Activated CD4-positive, CD25-positive, alpha-beta regulatory T cell treated with anti-CD3 and anti-CD28 coated beads, Interleukin-2, amount 50 U/mL, for 24 hours (primary cell): ENCODE measurements at places on chromosomes 6 and 20.

GRCh38 chr20:4160761-4161305, 145.5 kb upstream of the RNF24 start:
- peak; percentile 34 for ATAC-seq

GRCh38 chr6:18277237-18278006, 13.1 kb upstream of the DEK start:
- ATAC-seq: no peak

GRCh38 chr6:56517155-56517745, 125.4 kb downstream of the DST start:
- no peak for ATAC-seq

DNA sequence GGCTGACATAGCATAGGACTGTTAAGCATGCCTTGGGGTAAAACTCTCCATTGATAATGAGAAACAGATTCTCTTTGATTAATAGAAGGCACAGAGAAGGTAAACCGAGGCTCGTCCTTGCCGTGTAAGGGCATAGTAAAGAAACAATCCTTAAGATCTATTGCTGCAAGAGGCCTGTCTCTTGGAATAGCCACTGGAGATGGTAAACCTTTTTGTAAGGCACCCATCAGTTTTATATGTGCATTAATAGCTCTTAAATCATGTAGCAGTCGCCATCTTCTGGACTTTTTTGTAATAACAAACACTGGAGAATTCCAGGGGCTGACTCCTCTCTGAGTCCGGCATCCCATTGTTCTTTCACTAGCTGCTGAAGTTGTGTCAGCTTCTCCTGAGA, 8.4 kb upstream of the ABHD12 start:
- peak; percentile 43 for ATAC-seq

DNA sequence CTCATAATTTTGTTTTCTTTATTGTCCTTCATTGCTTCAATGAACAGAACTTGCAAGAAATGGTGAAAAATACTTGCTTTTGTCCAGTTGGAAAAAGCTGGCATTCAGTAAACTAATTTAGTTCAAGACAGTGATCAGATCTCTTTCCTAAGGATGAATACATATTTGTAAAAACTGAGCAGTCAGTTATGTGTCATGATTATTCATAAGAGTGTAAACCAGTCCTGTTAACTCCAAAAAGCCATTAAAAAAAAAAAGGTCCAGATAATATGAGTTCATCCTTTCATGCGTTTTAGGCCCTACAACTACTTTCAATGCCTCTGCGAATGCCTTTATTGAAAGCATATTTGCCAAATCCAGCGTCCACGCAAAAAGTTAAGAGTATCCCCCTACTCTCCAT, 609 bp downstream of the PGM3 start:
- ATAC-seq: peak; percentile 14

DNA sequence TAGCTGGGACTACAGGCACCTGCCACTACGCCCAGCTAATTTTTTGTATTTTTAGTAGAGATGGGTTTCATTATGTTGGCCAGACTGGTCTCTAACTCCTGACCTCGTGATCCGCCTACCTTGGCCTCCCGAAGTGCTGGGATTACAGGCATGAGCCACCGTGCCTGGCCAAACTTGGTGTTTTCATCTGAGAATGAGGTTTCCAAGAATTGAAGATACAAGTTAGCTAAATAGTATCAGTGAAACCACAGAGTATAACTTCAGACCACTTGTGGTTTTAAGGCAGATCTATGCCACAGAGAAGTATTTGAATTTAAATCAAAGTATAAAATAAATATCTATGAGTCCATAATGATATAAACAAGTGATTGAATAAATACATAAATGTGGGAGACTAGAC, 70.1 kb downstream of the SLC16A10 start:
- ATAC-seq: peak; percentile 22

- no peak for ATAC-seq
Observed at GRCh38 chr6:53924821-53925422, 130.1 kb downstream of the LRRC1 start.

- ATAC-seq: no peak
Observed at GRCh38 chr6:31621991-31622390, 1.5 kb downstream of the PRRC2A start.

GRCh38 chr6:24890471-24890870, 45.3 kb downstream of the RIPOR2 start:
- no peak for ATAC-seq

DNA sequence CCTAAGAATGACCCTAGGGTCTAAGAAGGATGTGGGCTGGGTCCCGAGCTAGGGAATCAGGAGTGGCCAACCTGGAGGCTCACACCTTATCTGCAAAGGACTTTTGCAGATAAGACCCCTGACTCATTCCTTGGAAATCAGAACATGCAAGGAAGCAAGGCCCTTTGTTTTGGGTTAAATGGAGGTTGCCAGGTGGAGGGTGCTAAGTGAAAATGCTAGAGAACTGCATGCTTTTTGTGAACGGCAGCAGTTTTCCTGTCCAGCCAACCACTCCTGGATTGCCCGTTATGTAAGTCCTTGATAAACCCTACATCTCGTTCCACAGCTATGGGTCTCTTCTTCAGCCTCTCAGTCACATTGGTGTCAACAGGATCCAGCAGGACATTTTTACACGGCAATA, 52.1 kb upstream of the CST7 start:
- ATAC-seq: no peak

GRCh38 chr6:144607998-144608735, 323.0 kb downstream of the UTRN start:
- ATAC-seq: no peak

DNA sequence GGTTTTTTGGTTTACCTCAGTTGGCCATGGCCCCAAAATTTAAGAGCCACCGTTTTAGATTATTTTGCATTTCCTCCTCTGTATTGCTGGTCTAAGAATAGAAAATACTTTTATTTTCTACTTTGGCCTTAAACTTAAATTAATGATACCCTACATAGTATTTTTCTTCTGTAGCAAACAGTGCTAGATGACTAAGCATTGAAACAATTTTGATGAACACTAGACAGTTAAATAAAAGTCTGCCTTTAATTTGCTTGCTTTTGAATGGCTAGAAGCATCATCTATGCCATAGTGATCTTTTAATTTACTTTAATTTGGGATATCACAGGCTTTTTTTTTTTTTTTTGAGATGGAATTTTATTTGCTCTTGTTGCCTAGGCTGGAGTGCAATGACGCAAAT, 106.4 kb downstream of the CD109 start:
- no peak for ATAC-seq

DNA sequence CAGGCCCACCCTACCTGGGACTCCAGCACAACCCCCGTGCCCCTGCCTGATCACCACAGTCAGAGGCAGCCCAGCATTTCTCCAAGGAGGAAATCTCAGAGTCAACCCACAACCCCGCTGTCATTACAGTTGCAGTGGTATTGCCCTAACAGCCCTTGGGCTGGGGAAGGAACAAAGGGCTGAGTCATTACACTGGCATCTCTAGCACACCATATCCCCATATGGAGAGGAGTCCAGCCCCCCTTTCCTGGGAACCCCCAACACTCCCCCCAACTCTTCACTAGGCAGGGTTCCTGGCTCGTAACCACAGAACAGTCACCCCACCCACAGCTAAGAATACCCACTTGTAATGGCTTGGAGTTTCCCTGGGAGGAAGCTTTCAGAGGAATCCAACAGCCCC, 149.4 kb upstream of the OGFRL1 start:
- ATAC-seq: no peak

DNA sequence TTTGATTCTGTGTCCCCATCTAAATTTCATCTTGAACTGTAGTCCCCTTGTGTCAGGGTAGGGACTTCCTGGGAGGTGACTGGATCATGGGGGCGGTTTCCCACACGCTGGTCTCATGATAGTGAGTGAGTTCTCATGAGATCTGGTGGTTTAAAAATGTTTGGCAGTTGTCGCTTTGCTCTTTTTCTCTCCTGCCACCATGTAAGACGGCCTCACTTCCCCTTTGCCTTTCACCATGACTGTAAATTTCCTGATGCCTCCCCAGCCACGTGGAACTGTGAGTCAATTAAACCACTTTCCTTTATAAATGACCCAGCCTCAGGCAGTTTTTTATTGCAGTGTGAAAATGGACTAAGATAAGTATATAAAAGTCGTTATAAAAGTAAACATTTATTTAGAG, 80.5 kb upstream of the SGK1 start:
- ATAC-seq: no peak

DNA sequence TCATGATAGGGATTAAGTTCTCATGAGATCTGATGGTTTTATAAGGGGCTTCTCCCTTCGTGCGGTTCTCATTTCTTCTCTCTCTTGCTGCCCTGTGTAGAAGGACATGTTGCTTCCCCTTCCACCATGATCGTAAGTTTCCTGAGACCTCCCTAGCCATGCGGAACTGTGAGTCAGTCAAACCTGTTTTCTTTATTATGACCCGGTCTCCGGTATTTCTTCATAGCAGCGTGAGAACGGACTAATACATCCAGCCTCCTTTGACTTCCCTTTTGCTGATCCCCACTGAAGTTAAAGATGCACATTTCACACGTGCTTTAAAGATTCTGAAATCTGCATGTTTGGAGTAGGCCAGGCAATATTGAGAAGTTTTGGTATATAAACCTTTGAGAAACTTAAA, 543.1 kb downstream of the PRKN start:
- no peak for ATAC-seq

DNA sequence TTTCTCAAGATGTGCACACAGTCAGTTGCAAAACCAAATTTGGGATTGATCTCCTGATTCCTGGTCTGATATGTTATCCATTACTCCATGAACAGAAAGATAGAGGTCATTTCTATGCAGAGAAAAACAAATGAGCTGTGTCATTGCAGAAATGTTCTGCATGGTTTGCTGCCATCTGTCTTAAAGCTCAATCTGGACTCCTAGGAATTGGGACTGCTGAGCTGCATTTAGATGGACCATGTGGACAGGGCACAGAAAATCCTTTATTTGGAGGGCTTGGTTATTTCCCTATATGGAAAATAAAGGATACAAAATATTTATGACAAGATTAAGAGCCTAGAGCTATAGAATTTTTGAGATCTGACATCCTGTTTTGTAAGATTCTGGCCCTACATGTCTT, 91.3 kb downstream of the ADGRB3 start:
- ATAC-seq: no peak

GRCh38 chr6:28757429-28758045, 166.2 kb downstream of the TRIM27 start:
- no peak for ATAC-seq

DNA sequence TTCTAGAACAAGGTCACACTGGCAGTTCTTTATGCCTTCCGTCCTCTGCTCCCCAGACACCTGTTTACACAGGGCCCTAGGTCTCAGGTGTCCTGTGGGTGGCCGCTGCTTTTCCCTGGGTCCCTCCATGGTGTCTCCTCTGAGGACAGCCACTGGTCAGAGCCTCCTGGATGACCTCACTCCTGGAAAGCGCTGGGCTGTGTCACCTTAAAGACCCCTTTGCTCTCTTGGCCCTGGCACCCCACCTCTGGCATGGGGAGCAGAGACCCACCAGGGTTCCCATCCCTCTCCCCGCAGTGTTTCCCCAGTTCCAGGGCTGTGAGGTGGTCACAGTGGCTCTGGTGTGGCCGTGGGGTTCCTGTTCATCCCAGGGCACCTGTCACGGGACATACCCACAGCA, 33.9 kb downstream of the NTSR1 start:
- ATAC-seq: no peak

DNA sequence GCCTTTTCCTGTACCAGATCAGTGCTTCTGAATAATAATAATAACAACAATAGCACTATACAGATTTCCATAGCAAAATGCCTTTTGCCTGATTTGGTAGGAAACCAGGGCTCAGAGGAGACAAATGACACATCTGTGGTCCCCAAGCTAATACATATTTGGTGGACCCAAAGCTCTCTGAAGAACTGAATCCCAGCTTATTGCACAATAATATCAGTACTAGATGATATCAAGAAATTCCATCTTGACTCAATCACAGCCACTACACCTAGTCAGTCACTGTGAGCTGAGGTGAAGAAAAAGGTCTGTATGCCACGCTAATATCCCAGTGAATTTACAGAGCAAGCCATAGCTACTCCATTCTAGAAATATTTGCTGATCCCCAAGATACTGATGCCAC, 270.6 kb upstream of the RIN2 start:
- no peak for ATAC-seq

- ATAC-seq: no peak
Observed at GRCh38 chr6:163490826-163491577, 76.5 kb downstream of the QKI start.

GRCh38 chr6:137087902-137088301, 43.1 kb upstream of the IL20RA start:
- no peak for ATAC-seq

GRCh38 chr6:30160008-30160784, 815 bp downstream of the TRIM10 start:
- no peak for ATAC-seq

DNA sequence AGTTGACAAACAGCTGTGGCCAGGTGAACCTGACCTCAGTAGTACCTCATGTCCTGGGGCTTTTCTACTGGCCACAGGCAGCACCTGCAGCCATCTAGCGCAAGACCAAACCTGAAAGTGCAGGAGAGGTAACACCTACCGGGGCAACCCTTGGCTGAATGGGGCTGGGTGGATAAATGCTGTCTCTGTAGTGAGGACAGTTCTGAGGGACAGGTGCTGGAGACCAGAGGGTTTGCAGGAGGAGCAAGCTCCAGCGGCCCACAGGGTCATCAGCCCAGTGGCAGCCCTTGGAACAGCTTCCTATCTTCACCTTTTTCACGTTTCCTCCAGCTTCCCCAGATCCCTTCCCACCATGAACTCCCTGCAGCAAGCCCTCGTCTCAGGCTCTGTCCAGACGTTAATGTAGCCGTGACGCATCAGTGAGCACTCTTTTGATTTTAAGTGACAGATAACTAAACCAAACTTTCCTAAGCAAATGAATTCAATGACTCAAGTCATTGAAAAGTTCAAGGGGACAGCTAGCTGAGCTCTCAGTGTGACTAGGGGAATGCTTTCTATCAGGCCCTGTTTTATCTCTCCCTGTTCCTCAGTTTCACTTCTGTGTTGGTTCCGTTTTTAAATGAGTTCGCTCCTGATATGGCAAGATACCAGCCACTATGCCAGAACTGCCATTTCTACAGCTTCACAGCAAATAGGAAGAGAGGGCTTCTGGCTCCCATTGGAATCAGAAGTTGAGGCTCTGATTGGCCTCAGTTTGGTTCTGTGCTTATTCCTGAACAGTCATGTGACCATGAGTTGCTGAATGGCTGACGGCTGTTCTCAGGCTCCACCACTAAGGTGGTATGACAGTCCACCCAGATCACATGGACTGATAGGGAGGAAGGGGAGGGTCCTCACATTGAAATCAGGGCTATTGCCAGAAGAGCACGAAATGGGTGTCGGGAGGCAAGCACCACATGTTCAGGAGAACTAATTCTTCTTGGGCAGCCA, 12.1 kb upstream of the PFDN4 start:
- no peak for ATAC-seq

GRCh38 chr6:3887150-3887700, 38.1 kb downstream of the FAM50B start:
- peak; percentile 10 for ATAC-seq

DNA sequence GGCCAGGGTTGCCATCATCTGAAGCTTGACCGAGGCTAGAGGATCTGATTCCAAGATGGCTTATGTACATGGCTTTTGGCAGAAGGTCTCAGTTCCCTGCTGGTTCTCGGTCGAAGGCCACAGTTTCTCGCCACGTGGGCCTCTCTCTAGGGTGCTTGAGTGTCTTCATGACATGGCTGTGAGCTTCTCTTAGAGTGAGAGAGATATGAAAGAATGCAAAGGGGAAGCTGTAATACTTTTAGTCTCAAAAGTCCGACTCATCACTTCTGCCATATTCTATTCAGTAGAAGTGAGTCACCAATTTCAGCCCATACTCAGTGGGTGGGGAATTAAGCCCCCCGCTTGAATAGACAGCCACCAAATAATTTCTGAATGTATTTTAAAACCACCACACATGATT, 94.2 kb downstream of the UTRN start:
- peak; percentile 78 for ATAC-seq
